Heart left ventricle (tissue), 16 donors: ENCODE measurements at places on chromosomes 11 and 22. TPM values are rescaled to one million over a fixed set of nuclear protein-coding genes. Genes with fewer than 3 reads are reported as not detected.

- peak; percentile 12 for DNase-seq
Observed at GRCh38 chr22:35684270-35684700, 33.4 kb upstream of the APOL5 start.

DNA sequence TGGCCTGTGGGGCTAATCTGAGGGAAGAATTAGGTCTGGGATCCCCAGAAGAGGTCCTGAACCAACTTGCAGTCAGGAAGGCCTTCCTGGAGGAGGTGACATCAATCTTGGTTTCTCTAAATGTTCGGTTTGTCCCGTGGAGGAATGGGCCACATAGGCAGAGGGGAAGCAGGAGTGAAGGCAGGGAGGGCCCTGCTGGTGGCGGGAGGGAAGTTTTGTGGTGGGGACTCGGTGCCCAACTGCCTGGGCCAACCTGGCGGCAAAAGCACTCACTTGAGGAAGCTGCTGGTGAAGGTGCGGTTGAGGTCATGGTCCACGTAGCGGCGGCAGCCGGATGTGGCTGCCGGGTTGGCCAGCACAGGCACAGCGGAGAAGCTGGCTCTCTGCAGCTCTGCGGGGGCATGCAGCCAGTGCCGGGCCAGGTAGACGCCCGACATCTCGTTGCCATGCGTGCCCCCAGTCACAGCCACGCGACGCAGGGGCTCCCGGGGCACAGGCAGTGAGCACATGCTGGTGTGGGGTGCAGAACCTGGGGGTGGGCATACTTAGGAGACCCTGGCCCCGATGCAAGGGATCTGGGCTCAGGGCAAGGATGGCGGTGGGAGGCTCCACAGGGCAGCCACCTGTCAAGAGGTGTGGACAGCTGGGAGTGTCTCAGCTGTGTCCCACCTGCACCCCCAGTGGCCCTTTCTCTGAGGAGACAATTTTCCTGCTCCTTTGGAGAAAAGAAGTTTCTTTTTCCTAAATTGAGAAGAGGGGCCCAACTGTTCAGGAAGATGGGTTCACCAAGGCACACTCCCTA lies 3.8 kb downstream of the ACY3 start:
- DNase-seq = no peak

GRCh38 chr11:123704341-123704740 lies 37.1 kb downstream of the ZNF202 start:
- no peak for DNase-seq

DNA sequence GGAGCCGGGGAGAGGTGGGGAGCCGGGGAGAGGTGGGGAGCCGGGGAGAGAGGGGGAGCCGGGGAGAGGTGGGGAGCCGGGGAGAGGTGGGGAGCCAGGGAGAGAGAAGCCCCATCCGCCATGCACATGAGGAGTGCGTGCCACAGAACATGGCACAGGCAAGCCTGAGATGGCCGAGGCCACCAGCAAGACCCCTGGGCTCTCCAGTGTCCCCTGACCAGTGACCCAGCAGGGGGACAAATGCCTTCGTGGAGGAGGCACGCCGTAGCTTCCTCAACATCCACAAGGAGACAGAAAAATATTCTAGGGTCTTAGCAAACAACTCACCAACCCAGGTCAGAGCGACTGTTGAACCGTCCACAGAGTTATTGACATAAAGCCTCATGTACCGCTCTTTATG lies 618.8 kb downstream of the TBC1D22A start:
- no peak for DNase-seq

DNA sequence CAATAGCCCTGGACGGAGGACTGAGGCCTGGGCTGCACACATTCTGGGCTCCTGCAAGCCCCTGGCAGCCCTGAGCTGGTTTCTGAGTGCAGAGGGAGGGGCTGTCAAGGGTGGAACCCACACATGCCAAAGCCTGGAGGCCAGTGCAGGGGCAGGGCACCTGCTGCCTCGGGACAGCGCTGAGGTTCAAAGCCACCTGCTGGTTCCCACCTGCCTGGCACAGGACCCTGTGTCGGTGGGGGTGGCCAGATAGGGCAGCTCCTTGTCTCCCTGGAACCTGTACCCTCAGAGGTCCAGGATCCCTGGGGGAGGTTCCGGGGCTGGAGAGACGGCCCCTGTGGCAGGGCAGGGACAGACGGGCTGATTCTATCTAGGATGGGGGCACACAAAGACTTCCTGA lies 40.8 kb downstream of the RTN4R start:
- no peak for DNase-seq

DNA sequence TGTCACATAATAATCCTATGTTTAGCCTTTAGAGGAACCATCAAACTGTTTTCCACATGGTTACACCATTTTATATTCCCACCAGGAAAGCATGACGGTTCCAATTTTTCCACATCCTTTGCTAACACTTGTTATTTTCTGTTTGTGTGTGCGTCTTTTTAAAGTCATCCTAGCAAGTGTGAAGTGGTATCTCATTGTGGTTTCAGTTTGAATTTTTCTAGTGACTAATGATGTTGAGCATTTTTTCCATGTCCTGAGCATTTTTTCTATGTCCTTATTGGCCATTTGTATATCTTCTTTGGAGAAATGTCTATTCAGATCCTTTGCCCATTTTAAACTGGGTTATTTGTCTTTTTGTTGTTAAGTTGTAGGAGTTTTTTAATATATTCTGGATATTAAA lies 53.7 kb upstream of the DEPDC7 start:
- no peak for DNase-seq

DNA sequence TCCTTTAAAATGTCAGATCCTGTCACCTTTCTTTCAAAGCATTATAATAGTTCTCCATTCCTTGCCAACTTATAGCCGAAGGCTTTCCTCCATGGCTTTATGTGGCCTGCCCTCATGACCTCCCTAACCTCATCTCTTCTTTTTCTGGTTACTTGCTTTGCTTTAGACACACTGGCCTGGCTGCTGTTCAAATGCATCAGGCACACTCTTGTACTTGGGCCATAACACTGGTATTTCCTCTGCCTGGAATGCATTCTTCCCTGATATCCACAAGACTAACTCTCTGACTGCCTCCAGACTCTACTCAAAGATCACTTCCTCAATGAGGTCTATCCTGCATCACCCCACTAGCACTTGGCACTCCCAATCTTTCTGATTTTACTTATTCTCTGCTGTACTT lies 710.3 kb downstream of the KCNA4 start:
- DNase-seq = no peak

- DNase-seq = no peak
Observed at GRCh38 chr22:36612458-36612857, 83.5 kb upstream of the EIF3D start.

- peak; percentile 92 for DNase-seq
Observed at GRCh38 chr11:62560566-62561103, 13.1 kb downstream of the EEF1G start.

GRCh38 chr11:12108875-12109453 lies 1.4 kb upstream of the MICAL2 start:
- DNase-seq = no peak

DNA sequence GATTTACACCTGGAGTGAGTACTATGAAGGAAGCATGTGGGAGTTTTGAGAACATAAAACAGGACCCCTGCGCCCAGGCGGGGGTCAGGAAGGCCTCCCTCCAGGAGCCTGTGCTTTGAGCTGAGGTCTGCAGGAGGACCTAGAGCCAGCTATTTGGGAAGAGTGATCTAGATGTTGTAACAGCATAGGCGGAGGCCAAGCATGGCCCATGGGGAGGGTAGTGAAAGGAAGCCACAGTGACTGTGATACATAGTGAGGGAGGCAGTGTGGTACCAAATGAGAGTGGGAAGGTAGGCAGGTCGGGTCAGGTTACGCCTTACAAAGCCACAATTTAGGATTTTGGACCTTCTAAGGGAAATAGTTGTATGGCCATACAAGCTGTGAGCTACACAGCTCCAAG lies 147.5 kb downstream of the PARVA start:
- DNase-seq = no peak

- peak; percentile 39 for DNase-seq
Observed at GRCh38 chr11:17753153-17753552, 18.6 kb downstream of the KCNC1 start.

DNA sequence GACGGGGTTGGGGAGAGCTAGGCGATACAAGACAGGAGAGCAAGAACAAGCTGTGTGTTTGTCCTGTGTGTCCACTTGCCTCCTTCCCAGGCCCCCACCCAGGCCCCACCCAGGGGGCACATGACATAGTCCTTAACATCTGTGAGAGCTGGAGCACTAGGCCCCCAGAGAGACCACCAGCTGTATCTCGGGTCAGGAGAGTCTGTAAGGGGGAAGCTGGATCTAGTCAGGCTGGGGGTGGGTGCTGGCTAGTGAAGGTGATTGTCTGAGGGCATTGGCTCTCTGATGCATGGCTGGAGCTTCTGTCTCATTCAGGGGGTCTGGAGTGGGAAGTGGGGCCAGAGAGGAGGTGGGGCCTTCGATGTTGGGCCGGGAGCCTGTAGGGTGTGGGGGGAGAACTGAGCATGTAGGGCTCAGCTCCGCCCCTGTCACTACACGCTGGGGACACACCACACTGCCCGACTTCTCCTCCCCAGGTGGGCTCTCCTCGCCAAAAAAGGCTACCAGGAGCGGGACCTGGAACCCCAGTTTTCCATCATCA lies 571 bp downstream of the P2RX6 start:
- no peak for DNase-seq

- DNase-seq = no peak
Observed at GRCh38 chr11:45850446-45850845, 3.2 kb downstream of the CRY2 start.

- peak; percentile 86 for DNase-seq
Observed at GRCh38 chr11:75582895-75583717, 21.1 kb downstream of the SERPINH1 start.

DNA sequence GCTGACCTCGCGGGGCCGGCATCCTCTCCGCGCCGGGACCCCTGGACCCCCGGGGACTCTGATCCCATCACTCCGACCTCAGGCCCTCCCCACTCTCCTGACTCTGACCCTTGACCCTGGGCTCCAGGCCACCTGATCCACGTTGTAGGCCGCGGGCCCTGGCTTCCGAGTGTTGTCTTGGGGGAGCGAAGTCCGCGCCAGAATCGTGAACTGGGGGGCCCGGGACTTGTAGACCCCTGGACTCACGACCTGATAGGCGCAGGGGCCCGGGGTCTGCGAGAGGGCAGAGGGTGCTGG lies 716 bp upstream of the TYMP start:
- no peak for DNase-seq

GRCh38 chr11:65053827-65054508 lies 4.4 kb downstream of the NAALADL1 start:
- DNase-seq = no peak

DNA sequence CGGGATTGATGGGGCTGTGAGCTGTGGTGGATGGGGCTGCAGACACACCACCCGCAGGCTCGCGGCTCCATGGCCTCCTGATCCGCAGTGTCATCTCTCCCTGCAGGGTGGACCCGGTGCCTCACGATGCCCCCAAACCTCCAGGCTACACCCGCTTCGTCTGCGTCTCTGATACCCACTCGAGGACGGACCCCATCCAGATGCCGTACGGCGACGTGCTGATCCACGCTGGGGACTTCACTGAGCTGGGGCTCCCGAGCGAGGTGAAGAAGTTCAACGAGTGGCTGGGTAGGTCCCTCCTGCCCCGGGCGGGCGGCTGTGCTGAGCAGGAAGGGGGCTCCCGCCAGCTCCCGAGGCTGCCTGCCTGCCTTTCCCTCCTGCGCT lies 23.1 kb downstream of the MPPED1 start:
- no peak for DNase-seq

DNA sequence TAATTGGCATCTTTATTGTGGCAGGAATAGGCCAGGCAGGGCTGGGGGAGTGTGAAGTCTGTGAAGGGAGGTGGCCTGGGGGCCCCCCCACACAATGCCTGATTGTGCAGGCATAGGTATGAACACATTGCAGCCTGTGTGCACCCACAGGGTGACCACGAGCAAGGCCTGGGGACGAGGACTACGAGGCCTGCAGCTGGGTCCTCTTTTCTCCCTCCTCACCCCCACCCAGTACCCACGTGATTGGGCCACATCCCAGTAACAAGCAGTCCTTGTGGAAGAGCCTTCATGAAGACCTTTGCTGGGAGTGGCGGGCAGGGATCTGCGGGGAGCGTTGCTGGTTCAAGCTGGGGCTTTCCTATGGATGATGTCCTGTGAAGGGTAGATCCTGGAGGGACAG lies 29.3 kb downstream of the ZBTB16 start:
- DNase-seq = no peak

DNA sequence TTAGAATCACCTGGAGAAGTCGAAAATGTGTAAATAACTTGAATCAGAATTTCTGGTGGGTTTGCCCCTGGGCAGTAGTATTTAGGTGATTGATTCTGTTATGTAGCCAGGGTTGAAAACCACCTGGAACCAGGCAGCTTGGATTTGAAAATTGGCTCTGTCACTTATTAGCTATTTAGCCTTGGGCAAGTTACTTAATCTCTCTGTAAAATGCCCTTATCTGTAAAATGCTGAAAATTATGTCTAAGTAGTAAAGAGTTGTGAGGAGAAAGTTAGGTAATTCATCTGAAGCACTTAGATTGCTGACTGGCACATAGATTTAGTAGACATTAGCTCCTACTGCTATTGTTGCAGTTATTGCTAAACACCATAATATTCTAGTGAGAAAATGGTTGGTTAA lies 49.3 kb downstream of the PPME1 start:
- no peak for DNase-seq

GRCh38 chr11:33829430-33830141 lies 55.3 kb upstream of the FBXO3 start:
- DNase-seq = no peak

DNA sequence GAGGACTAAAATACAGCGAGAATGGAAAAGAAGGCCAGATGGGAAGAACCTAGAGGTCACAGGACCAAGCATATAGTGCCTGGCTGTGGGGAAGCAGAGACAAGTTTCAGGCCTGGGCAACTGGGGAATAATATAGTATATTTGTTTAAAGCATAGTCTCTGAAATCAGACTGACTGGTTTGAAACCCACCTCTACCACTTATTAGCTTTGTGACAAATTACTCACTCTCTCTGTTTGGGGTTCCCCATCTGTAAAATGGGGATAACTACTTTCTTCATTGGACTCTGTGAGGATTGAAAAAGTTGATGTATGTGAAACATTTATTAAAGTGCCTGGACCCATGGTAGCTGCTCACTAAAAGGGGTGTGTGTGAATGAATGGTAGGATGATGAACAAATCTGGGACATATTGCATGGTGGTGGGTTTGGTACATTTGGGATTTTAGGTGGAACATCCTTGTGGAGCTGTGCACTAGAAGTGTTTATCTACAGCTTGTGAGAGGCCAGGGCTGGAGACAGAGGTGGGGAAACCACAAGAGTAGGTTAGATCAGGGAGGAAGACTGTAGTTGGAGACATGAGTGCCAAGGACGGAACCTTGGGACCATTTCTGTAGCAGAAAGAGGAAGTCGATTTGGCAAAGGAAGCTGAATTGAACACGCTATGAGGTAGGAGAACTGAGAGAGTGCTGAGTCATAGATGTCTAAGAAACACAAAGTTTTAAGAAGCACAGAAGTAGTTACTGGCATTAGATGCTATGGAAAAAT lies 52.6 kb downstream of the SWAP70 start:
- DNase-seq = no peak

GRCh38 chr11:99584830-99585229 lies 564.1 kb downstream of the CNTN5 start:
- no peak for DNase-seq

The NAALADL1 gene
- total RNA-seq = 2.8 TPM

The ARHGAP20 gene
- 0.44 TPM for total RNA-seq

The HEPN1 gene
- total RNA-seq = not detected

The KCNQ1OT1 gene
- total RNA-seq = 0.35 TPM

The GNAZ gene
- total RNA-seq = 4.1 TPM

The HORMAD2 gene
- not detected for total RNA-seq

The KCNJ5 gene
- total RNA-seq = 29.4 TPM

The NXPE4 gene
- not detected for total RNA-seq

The OR51I1 gene
- total RNA-seq = not detected

The MMP13 gene
- not detected for total RNA-seq

The MAPK8IP1 gene
- total RNA-seq = 7.6 TPM

The ART5 gene
- 2.3 TPM for total RNA-seq

The CBY1 gene
- 24.1 TPM for total RNA-seq

The ZW10 gene
- total RNA-seq = 8.9 TPM

The PDGFB gene
- total RNA-seq = 15.2 TPM

The ZP1 gene
- total RNA-seq = not detected
